ENCODE measurements at places on chromosomes 16 and 17. TPM values are rescaled to one million over a fixed set of nuclear protein-coding genes. Genes with fewer than 3 reads are reported as not detected.

DNA sequence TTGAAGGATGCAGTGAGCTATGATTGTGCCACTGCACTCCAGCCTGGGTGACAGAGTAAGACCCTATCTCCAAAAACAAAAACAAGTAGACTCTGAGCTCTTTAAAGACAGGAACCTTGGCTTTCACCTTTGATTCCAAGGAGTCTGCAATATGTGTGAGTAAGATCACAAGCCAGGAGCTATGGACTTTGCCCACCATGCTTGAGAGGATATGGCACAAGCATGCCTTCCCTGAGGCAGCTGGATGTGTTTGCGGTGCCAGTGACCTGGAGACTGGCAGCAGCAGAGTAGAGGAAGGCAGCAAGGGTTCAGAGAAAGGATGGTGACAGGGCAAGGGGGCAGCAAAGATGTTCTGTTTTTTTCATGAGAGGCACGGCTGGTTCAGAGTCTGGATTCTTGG, 14.5 kb upstream of the PRKCA start:
- H3K27ac ChIP-seq = no peak overlapping the region
- no peak for DNase-seq
- peaks cover 7% of the 10 kb centered on the region for H3K4me1 ChIP-seq
- no peaks in the 10 kb centered on the region for H3K27me3 ChIP-seq
- H3K4me3 ChIP-seq = no peak overlapping the region

DNA sequence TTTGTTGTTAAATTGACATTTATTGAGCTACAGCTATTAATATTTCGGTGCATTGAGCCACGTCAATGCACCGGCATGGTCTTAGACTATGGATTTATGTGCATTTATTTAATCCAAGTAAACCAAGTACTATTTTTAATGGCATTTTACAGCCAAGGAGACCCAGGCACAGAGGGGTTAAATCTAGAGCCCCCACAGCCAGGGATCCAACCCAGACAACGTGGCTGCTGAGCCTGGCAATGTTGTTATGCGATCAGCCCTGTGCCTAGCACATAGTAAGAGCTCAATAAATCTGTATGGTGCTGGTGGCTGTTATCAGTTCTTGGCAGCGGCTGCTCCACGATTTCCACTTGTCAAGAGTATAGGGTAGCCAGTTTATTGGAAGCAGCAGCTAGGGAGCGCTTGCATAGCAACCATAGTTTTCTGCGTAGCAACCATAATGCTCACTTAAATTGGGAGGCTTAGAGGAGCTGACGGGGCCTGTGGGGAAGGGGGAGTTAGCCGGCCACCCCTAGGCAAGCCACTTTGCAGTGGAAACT, 541 bp upstream of the RBBP6 start:
- DNase-seq = no peak
- peaks cover 4% of the 10 kb centered on the region for H3K36me3 ChIP-seq
- H3K27ac ChIP-seq = peak overlapping the region; percentile 85

DNA sequence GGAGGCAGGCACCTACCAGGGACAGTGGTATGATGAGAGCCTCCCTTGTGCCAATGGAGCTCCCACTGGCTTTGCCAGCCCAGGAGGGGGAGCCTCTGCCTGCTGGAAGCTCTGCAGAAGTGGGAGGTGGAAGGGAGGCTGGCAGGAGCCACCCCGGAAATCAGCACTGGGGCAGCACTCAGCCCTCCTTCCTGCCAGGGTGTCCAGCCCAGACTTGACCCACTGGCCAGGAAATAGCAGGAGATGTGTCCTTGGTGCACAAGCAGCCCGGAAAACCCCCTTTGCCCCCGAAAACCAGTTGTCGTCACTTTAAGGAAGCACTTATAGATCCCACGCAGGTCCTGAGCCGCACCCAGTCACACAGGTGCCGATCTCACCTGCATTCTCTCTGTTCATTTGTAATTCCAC, 49.3 kb upstream of the CACNG4 start:
- no peak overlapping the region for H3K27ac ChIP-seq
- no peak for DNase-seq

SLC22A31 gene
- 0.40 TPM for total RNA-seq

GRCh38 chr16:81494888-81495287, 50.3 kb downstream of the CMIP start:
- H3K27me3 ChIP-seq = no peaks in the 10 kb centered on the region
- no peak for DNase-seq
- H3K36me3 ChIP-seq = peaks cover 4% of the 10 kb centered on the region

DNA sequence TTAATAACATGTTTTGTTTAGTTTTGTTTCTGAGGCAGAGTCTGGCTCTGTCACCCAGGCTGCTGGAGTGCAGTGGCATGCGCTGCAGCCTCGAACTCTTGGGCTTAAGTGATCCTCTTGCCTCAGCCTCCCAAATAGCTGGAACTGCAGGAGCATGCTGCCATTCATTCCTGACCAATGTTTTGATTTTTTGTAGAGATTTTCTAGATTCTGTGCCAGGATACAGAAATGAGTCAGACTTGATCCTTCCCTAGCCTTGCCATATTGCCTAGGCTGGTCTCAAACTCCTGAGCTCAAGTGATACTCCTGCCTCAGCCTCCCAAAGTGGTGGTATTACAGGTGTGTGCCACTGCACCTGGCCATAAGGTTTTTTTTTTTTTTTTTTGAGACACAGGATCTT, 17.7 kb downstream of the TAOK1 start:
- no peak overlapping the region for H3K4me3 ChIP-seq
- H3K27me3 ChIP-seq = no peaks in the 10 kb centered on the region
- H3K4me1 ChIP-seq = peaks cover 33% of the 10 kb centered on the region
- peak overlapping the region; percentile 51 for H3K27ac ChIP-seq

DNA sequence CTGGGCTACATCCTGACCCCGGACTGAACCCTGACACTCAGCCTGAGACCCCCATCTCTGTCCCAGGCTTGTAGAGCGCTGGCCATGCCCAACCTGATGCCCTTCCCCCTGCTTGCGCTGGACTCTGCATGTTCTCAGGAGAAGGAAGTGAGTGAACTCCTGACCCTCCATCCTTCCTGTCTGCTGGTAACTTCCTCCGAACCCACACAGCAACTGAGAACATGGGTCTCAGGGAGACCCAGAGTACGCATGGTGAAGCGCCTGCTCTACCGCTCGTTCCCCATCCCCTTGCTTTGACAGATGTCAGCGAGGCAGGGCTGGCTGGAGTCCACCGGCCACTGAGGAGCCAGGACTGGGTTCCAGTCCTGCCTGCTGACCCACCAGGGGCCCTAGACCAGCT, 6.1 kb downstream of the CAMKK1 start:
- H3K4me1 ChIP-seq = peaks cover 60% of the 10 kb centered on the region
- no peaks in the 10 kb centered on the region for H3K36me3 ChIP-seq
- no peak overlapping the region for H3K4me3 ChIP-seq
- no peak for DNase-seq

ACSM2A gene
- not detected for total RNA-seq

GRCh38 chr17:40264458-40265185, 23.1 kb upstream of the CDC6 start:
- no peaks in the 10 kb centered on the region for H3K27me3 ChIP-seq
- DNase-seq = no peak
- H3K27ac ChIP-seq = peak overlapping the region; percentile 69
- no peak overlapping the region for H3K4me3 ChIP-seq

DNA sequence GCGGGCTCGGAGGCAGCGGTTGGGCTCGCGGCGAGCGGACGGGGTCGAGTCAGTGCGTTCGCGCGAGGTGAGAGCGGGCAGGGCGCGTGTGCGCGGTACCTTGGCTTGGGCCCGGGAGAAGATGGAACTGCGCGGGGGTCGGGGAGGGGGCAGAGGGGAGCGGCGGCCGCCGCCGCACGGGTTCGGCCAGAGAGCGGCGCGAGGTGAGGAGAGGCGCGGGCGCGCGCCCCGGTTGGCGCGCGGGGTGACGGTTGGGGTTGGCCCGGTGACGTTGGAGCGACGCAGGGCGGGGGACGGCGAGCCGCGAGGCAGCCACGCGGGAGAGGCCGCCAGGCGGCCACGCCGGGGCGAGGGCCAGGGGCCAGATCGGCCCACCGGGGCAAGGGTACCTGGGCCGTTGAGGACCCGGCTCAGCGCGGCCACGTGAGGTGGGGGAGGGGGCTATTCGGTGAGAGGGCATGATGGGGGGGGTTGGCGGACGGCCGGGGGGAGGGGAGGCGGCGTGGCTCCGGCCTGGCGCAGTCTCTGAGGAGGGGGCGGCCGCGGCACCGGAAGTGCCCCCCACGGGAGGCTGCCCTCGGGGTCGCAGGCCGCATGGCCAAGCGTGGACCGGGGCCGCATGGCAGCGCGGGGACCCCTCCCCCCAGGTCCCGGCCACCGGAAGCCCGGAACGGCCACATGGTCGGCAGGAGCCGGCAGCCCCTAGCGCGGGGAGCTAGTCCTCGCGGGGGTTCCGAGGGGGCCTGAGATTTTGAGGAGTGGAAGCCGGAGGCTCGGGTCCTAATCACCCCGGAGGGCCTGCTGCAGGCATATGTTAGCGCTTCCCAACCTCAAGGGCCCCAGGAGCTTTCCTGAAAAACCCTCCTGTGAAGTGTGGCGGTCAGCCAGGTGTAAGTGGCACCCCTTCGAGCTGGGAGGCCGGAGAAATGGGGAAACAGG, 527 bp downstream of the EIF5A start:
- peak overlapping the region; percentile 85 for H3K4me3 ChIP-seq
- no peak for DNase-seq
- H3K36me3 ChIP-seq = peaks cover 30% of the 10 kb centered on the region
- H3K27me3 ChIP-seq = no peaks in the 10 kb centered on the region
- H3K27ac ChIP-seq = peak overlapping the region; percentile 95

EFNB3 gene
- 4.1 TPM for total RNA-seq

GRCh38 chr17:28777178-28777577, 33.4 kb downstream of the TRAF4 start:
- no peaks in the 10 kb centered on the region for H3K27me3 ChIP-seq
- DNase-seq = no peak
- H3K27ac ChIP-seq = no peak overlapping the region
- no peak overlapping the region for H3K4me3 ChIP-seq

- no peaks in the 10 kb centered on the region for H3K36me3 ChIP-seq
- peaks cover 17% of the 10 kb centered on the region for H3K27me3 ChIP-seq
- H3K4me1 ChIP-seq = peaks cover 17% of the 10 kb centered on the region
- DNase-seq = no peak
- H3K4me3 ChIP-seq = no peak overlapping the region
Measured at GRCh38 chr16:16867973-16868372, 489.0 kb downstream of the NPIPA7 start.

JPT1 gene
- 78.6 TPM for total RNA-seq

GAST gene
- total RNA-seq = not detected

DBNDD1 gene
- total RNA-seq = 2.8 TPM

GRCh38 chr17:76943781-76944213, 75.6 kb downstream of the MGAT5B start:
- H3K4me1 ChIP-seq = no peaks in the 10 kb centered on the region
- H3K27ac ChIP-seq = no peak overlapping the region
- H3K36me3 ChIP-seq = no peaks in the 10 kb centered on the region
- DNase-seq = no peak

- DNase-seq = no peak
- H3K36me3 ChIP-seq = no peaks in the 10 kb centered on the region
- no peak overlapping the region for H3K27ac ChIP-seq
- no peak overlapping the region for H3K4me3 ChIP-seq
- no peaks in the 10 kb centered on the region for H3K27me3 ChIP-seq
Measured at GRCh38 chr16:77956231-77956630, 66.1 kb upstream of the CLEC3A start.

GRCh38 chr16:21208446-21209230, 2.7 kb downstream of the ZP2 start:
- no peak for DNase-seq
- H3K4me1 ChIP-seq = no peaks in the 10 kb centered on the region
- no peak overlapping the region for H3K27ac ChIP-seq

RND2 gene
- total RNA-seq = 1.5 TPM

CCDC182 gene
- not detected for total RNA-seq

PABPN1L gene
- total RNA-seq = not detected

DNA sequence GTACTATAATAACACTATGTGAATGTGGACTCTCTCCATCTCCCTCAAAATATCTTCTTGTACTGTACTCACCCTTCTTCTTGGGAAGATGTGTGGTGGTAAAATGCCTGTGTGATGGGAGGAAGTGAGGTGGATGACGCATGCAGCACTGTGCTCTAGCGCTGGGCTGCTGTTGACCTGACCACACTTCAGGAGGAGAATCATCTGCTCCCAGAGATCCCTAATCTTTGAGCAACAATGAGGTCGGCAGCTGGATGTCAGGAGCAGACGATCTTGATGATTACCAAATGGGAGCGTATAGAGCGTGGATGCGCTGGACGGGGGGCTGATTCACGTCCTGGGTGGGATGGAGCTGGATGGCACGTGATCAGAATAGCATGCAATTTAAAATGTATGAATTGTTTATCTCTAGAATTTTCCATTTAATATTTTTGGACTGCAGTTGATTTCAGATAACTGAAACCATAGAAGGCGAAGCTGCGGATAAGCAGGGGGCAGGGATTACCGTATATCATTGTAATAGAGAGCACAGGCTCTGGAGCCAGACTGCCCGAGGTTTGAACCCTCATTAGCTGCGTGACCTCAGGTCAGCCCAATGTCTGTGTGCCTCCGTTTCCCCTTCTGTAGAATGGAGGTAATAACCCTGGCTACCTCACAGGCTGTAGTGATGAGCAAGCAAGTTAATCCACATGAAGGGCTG, 23.7 kb upstream of the CYLD start:
- no peak for DNase-seq
- H3K27me3 ChIP-seq = peaks cover 18% of the 10 kb centered on the region
- H3K27ac ChIP-seq = no peak overlapping the region
- no peak overlapping the region for H3K4me3 ChIP-seq
- H3K36me3 ChIP-seq = peaks cover 2% of the 10 kb centered on the region

CHRNE gene
- total RNA-seq = not detected

DNA sequence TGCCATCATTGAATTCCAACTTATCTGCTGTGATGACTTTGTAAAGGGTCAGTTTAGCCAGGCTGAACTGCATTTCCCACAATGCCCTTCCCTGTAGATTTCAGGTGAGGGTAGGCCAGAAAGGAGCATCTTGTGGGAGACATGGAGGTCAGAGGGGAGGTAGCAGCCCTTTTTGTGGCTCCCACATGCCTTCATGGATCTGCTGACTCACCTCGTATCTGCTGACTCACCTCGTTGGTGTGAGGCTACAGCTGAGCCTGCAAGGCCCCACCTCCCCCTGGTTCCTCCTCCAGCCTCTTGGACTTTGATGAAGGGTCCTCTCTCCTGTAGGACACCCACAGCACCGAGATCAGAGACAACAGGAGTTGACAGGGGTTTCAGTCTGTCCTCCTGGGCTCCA, 102.5 kb downstream of the SALL1 start:
- H3K36me3 ChIP-seq = no peaks in the 10 kb centered on the region
- H3K4me3 ChIP-seq = no peak overlapping the region
- no peak overlapping the region for H3K27ac ChIP-seq
- H3K27me3 ChIP-seq = peaks cover 6% of the 10 kb centered on the region
- no peaks in the 10 kb centered on the region for H3K4me1 ChIP-seq

PPY gene
- not detected for total RNA-seq

DNA sequence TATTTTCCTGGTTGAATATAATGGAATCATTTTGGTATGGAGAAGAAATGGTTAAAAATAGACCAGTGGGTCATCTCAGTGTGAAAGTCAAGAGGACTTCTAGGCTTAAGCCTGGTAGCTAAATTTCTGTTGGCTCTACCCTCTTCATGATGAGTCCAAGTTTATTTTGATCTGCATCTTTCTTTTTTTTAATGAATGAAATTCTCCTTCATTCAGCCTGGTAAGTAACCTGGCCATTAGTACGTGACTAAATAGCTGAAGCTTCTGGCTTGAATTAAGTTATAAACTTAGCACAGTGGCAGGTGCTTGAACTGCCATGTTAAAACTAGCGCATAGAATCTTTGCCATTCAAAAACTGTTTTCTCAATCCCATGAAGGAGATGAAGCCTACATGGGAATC, 28.0 kb downstream of the NF1 start:
- DNase-seq = no peak
- H3K27me3 ChIP-seq = no peaks in the 10 kb centered on the region
- peaks cover 8% of the 10 kb centered on the region for H3K4me1 ChIP-seq
